ENCODE measurements at places on chromosomes 7 and 10.

- DNase-seq: no peak
Measured at GRCh38 chr10:108000365-108000764, 835.9 kb upstream of the SORCS1 start.

GRCh38 chr7:85162721-85163120 is 24.1 kb downstream of the SEMA3D start:
- no peak for DNase-seq

- DNase-seq: no peak
Measured at GRCh38 chr7:74604326-74605020, 53.0 kb upstream of the GTF2I start.

GRCh38 chr10:117134056-117134305 is 4.1 kb downstream of the VAX1 start:
- DNase-seq: no peak

DNA sequence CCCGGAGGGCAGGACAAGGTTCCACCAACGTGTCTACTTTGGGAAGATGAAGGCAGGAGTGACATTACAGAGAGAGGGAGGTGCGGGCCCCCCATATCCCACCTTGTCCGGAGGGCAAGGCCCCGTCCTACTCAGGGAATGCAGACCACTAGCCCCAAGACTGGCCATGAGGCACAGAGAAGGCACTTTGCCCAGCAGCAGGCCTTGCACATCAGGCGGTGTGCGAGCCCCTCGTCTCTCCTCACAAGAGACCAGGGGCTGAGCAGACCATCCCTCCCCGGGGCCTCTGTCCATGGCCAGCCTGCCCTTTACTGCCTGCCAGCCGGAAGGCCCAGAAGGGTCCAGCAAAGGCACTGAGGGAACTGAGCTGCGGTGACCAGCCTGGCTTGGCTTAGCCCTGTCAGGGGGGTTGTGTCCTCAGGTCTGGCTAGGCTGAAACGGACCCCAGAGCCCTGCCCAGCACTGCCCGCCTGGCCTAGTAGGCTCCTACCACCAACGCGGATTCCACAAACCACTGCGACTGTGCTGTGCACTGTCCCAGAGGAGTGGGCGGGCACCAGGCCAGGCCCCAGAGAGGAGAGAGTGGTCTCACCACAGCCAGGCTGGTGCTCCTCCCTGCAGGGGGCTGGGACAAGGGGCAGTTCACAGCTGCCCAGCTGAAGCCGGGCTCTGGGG is 16.7 kb downstream of the CAMK2B start:
- DNase-seq: no peak

DNA sequence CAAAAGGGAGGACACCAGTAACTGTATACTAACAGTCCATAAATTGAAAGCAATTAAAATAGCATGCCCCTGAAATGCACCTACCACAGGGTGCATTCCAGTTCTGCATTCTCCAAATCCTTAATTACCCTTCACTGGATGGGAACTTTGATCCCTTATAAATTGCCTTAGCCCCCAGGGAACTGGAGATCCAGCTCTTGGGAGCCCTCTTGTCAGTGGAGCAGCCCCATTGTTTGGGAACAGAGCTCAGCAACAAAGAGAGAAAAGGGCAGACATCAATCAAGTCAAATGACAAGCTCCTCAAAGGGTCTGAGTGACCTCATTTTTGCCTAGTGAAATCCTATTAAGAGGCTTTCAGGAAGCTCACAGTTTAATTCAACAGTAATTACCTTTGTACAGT is 472.6 kb downstream of the XPNPEP1 start:
- no peak for DNase-seq

DNA sequence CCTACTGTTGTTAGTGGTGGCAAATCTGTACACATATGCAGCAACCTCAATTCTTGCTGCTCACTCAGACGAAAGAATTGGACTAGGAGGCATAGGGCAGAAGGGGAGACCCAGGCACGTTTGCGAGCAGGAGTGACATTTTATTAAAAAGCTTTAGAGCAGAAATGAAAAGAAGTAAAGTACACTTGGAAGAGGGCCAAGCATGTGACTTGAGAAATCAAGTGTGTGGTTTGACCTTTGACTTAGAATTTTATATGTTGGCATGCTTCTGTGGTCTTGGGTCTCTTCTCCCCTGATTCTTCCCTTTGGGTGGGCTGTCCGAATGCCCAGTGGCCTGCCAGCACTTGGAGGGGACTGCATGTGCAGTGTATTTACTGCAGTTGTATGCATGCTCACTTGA is 205.5 kb upstream of the SEMA3D start:
- DNase-seq: no peak

DNA sequence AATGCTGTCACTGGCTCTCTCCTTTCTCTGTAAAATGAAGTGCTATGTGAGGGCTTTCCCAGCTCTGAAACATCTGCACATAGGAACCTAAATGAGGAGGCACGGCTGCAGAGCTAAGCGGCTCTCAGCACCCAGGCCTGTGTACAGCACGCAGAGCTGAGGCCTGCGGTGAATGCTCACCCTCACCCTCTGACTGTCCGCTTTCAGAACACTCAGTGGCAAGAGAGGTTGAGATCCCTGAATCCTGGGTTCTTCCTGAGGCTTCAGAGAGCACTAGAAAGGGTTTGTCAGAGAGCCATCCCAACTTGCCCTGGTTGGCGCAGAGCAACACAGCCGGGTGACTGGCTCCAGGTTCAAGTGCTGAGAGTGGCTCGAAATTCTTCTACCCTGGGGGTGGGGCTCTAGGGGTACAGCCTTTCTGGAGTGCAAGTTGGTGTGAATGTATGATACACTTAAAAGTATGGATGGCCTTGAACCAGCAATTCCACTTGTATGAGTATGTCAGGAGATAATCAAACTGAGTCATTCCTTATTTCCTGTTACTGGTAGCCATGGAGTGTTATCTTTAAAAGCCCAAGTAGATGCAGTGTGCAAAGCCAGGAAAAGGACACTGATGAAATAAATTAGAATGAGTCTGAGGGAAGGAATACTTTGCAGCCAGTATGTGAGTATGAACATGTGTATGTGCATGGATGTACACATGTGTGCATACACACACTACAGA is 1.7 kb upstream of the CCDC201 start:
- no peak for DNase-seq

- DNase-seq: no peak
Measured at GRCh38 chr10:48459270-48460150, 145.4 kb downstream of the ARHGAP22 start.

DNA sequence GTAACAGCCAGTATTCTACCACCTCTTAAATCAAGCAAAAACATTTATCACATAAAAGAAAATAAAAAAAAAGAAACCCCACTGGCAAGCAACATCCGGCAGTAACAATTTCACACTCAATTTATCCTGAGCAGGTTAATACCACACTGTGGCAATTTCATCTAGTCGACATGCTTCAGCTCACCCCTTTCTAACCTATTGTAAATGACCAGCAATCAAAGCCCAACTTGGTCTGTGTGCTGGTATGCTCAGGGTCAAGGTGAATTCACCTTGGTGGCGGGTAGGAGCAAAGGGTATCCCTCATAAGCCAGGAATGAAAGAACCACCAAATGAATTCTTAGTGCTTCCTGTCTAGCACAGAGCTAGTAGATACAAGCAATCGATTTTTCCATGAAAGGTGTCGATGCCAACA is 109.1 kb upstream of the AFAP1L2 start:
- DNase-seq: no peak

GRCh38 chr10:29865700-29866355 is 193.6 kb downstream of the JCAD start:
- DNase-seq: no peak

DNA sequence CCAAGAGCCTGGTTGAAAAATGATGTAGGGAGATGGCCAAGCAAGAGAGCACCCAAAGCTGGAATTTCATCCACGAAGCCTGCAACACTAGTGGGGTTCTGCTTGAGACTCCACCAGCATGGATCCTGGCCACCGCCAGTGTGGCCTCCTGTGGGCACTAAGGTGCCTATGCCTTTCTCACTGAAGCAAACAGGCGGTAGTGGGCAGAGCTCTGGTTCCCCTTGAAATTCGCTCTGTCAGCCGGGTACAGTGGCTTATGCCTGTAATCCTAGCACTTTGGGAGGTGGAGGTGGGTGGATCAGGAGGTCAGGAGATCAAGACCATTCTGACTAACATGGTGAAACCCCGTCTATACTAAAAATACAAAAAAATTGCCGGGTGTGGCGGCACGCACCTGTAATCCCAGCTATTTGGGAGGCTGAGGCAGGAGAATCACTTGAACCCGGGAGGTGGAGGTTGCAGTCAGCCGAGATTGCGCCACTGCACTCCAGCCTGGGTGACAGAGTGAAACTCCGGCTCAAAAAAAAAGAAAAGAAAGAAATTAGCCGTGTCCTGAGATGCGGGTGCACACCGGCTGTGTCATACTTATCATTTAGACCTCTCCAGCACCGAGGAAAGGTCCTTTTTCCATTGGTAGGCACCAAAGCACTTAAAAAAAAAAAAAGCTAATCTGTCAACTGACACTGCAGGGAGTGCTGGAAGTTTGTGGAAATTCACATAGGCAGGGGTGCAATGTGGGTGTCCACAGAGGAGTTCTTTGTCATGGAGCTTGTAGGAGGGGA is 28.3 kb downstream of the CCM2 start:
- DNase-seq: no peak

DNA sequence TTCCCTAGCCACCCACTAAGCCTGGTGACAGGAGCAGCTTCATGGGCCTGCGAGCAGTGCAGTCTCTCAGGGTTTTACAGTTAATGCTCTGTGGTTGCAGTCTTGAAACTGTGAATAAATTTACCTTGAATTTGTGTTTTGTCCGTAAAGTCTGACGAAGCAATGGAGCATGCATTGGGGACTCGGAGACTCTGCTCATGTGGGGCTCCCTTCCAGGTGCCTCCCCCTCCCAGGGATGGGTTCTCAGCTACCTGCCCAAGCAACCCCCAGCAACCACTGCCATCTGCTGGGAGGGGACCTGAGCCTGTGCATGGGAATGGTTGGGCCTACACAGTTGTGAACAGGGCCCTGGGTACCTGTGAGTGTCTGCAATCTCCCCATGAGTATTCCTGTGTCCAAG is 36.3 kb upstream of the IKZF1 start:
- DNase-seq: no peak

GRCh38 chr7:142418326-142418725 is 160.5 kb upstream of the PRSS58 start:
- DNase-seq: no peak

Data from stimulated activated CD4-positive, alpha-beta T cell treated with anti-CD3 and anti-CD28 coated beads, Interleukin-1b, Interleukin-23, amount 100 ng/mL, for 1 hour (primary cell).